NAMALWA (cell line): ENCODE measurements at places on chromosomes 6 and 20.

DNA sequence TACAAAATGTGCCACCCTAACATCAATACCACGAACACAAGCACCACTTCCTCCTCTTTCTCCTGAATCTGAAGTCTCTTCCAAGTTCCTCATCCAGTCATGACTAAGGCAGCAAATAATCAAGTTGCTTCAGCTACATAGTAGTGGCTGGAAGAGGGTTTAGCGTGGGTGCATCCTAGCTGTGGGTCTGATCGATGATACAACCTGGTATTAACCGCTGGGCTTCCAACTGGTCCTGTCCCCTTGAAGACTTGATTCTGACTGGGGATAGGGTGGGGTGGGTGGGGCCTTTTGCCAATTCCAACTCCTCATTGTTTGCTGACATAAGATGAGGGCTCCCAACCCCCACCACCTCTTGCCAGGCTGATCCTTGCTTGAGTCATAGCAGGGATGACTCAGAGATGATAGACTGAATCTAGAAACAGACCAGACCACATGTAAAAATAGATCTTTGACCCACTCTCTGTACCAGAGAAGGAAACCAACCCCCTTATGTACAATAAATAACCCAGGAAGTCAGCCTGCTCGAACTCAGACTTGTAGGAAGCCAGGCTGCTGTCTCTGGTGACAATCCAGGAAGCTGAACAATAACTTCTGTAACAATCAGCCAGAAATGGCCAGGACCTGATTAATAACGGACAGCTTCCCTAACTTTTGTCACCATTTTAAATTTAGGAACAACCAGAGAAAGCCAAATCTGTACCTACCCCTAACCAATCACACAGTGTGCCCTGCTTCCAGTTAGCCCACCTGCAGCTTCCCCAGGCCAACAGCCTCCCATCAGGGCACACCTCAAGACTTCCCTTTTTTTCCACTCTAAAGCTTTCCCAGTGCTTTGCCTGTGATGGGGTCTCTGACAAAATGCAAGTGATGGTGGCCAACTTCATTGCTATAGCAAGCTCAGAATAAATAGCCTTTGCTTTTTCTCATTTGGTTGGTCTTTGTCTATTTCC, 68.9 kb upstream of the FAM184A start:
- DNase-seq = no peak

- no peak for DNase-seq
Measured at GRCh38 chr20:61037498-61037897, 214.6 kb upstream of the CDH4 start.

GRCh38 chr6:38542031-38542430, 97.7 kb downstream of the BTBD9 start:
- no peak for DNase-seq

DNA sequence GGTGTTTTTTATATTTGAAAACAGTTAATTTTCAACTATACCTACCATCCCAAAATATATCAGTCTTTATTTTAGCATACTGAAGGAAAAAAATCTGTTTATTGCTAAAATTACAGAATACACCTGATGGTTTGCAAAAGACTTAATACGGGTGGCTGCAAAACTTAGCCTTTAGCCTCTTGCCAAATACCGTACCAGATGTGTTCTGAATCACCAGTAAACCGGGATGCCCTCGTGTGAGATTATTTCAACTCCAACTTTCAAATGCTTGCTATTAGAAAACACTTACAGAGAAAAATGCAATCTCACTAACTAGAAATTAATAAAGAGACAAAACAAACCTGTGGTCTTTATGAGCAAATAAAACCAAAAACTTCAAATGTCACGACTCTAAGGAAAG, 36.0 kb downstream of the REV3L start:
- no peak for DNase-seq
